CMK (cell line): ENCODE measurements at places on chromosomes 1 and 21.
A peak's percentile ranks its signal among the peaks of the same experiment; 100 is the strongest.

- no peak for DNase-seq
Observed at GRCh38 chr1:10839188-10839770, 42.8 kb upstream of the CASZ1 start.

DNA sequence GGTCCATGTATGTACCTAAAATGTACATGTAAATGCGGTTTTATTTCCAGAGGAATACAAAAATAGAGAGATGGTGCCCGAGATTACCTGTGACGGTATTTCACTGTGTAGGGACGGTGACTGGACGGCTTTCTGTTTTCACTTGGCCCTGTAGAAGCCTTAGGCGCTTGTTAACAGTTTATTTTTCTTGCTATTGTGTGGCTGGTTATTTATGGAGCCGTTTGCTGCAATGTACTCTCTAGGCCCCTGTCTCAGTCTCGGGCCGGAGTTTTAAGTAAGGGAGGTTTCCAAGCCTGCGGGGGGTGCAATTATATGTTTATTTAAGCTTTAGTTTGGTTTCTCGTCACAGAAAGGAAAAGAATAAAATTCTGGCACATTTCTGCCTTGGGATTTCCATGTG, 413 bp downstream of the EFCAB7 start:
- DNase-seq, result no peak

- DNase-seq, result no peak
Observed at GRCh38 chr1:227191607-227192006, 126.7 kb downstream of the CDC42BPA start.

DNA sequence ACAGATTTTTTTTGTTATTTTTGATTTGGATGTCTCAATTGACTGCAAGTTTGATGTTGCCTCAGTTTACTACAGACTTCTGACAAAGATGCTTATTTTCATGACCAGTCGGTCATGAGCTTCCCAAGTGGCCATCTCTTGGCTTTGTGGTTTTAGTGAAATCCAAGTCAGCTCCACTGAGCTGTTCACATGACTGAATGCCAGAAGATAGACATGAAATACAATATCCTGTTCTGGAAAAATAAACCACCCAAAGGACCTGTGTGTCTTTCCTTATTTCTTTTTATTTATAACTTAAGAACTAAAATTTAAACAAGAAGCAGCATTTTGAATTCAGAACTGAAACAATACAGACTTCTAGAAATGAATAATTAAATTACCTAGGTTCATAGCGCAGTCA, 89.3 kb downstream of the HMCN1 start:
- DNase-seq, result no peak

DNA sequence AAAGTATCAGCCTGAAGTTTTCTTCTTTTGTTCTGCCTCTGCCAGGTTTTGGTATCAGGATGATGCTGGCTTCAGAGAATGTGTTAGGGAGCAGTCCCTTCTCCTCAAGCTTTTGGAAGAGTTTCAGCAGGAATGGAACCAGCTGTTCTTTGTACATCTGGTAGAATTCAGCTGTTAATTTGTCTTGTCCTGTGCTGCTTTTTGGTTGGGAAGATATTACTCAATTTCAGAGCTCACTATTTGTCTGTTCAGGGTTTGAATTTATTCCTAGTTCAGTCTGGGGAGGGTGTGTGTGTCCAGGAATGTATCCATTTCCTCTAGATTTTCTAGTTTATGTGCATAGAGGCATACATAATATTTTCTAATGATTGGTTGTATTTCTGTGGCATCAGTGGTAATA, 12.8 kb downstream of the ZNF678 start:
- no peak for DNase-seq

DNA sequence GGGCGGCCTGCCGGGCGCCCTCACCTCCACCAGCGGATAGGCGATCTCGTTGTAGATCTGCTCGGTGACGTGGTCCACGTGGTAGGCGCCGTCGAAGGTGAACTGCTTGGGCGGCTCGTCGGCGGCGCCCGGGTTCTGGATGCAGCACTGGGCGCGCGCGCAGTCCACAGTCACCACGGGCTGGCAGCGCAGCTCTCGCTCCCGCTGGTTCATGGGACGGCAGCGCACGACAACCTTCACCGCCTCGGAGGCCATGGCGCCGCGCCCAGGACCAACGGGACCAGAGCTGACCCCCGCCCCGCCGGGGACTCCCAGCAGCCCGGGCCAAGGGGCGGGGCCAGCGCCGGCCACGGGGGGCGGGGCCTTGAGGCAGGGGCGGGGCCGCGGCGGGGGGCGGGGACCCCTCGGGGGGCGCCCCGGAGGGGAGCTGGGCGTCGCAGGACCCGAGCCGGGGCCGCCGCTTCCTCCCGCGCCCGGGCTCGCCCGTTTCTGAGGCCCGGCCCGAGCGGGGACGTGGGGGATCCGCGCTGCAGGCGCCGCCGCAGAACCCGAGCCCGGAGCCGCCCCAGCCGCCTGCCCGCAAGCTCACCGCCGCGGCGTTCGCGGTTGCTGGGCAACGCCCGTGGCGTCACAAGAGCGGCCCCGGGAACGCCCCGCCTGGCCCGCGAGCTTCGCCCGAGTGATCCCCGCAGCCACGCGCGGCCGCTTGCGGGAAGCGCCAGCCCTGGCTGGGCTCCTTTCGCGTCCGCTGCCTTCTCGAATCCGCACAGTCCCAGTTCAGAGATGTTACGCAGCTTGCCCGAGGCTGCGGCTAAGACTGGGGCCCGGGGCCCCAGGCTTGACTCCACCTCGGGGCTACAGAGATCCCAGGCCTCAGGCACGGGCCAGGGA, at the start of gene KIF17:
TSS of gene KIF17 (minus strand) at position 556 of the 891 bp plus-strand sequence. CDS start at position 255, 301 bp downstream.
- DNase-seq, result peak; percentile 56

DNA sequence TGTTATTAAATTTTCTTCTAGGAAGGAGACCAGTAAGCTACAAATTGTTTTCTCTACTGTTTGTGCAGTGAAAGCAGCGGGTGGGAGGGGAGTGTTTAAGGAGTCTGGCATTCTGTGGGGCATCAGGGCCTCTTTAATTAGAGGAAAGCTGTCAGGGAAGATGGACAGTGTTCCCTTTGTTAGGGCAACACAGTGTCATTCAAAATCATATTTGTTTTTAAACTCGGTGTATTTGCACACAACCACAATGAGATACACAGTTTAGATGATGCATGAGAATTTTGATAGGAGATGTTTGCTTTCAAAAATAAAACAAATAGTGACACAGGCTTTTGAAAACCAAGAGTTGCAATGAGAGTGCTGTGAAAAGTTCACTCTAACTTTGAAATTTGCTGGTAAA, 15.1 kb upstream of the ST6GALNAC3 start:
- no peak for DNase-seq

DNA sequence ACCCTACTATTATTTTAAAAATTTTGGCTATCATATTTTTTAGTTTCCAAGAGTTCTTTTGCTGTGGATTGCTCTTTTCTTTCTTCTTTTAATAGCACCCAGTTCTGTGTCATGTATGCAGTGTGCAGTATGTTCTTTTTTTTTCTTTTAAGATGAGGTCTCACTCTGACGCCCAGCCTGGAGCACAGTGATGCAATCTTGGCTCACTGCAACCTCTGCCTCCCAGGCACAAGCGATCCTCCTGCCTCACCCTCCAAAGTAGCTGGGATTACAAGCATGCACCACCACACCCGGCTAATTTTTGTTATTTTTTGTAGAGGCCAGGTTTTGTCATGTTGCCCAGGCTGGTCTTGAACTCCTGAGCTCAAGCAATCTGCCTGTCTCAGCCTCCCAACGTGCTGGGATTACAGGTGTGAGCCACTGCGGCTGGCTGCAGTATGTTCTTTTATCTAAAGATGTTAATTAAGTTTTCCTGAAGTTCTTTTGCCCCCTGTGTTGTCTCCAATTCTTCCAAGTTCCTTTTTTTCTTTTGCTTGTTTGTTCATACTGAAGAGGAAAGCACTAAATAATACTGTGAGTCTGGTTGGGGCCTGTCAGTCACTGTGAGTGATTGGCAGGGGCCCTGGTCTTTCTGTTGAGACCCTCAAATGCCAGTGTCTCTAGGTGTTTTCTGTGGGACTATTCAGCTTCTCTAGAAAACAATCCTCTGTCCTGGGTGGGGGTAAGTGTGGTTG, 17.5 kb upstream of the TTC22 start:
- DNase-seq, result no peak

- no peak for DNase-seq
Observed at GRCh38 chr1:208449951-208450350, 205.8 kb upstream of the PLXNA2 start.

- DNase-seq, result no peak
Observed at GRCh38 chr1:17646444-17647280, 107.2 kb downstream of the ARHGEF10L start.

- DNase-seq, result no peak
Observed at GRCh38 chr1:8448911-8449661, 131.2 kb downstream of the SLC45A1 start.

- peak; percentile 63 for DNase-seq
Observed at GRCh38 chr1:12087797-12088314, 24.8 kb downstream of the TNFRSF8 start.

GRCh38 chr1:244962130-244962529, 97.8 kb upstream of the HNRNPU start:
- DNase-seq, result no peak

DNA sequence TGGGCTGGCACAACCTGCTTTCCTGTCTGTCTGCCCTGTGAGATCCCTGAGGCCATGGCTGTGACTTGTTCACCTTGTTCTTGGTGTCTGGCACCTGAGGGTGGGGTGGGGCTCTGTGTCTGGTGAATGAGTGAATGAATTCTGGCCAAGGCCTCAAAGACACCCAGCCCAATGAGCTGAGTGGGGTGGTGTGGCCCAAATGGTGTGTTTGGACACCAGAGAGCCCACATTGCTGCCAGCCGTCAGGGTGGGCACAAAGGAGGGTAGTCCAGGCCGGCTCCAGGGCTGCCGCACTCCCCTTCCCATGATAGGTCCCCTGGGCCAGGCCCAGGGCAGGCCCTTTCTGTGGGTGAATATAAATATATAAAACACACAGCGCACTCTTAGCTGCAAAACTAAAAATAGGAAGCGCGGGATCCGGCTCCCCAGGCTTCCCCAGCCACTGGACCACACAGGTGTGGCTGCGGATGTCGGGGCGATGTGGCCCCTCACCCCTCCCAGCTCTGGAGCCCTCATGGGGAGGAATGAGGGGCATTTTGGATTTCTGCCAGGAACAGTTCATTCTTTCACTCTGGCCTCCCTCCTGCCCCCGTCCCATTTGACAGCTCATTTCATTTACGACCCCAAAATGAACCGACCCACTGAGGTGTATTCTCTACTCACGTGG, 33.3 kb downstream of the RUNX3 start:
- no peak for DNase-seq

GRCh38 chr1:167500283-167500860, 18.0 kb downstream of the CD247 start:
- DNase-seq, result no peak

DNA sequence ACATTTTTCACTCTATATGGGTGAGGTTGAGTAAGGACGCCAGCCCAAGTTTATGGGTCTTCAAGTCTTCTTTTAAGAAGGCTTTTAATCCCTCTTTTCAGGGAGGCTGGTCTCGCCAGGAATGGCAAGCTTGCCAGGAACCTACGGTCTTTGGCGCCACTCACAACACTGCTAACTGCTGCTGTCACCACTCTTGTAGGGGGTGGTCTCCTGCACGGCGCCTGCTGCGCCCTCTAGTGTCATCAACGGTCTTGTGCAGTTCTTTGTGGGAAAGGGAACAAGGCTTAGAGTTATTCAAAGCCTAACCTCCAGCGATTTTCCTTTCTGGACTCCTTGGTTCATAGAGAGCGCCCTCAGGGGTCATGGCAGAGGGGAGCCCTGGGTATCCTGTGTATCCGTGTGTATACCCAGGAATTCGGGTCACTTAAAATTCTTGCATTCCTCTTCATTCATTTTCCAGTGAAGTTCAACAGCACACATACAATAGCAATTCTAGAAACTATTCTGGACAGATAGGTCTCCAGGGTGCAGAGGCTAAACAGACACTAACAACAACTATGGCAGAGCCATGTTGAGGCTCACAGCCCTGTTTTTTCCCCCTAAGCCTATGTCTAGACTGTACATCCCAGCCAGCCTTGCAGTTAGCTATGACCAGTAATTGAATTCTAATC, 392.8 kb upstream of the CAMK1G start:
- DNase-seq, result peak; percentile 9

- DNase-seq, result no peak
Observed at GRCh38 chr1:231000639-231001038, 21.7 kb downstream of the ARV1 start.

- no peak for DNase-seq
Observed at GRCh38 chr1:93463960-93464359, 16.0 kb downstream of the FNBP1L start.

GRCh38 chr1:87091425-87091824, 177.0 kb downstream of the HS2ST1 start:
- DNase-seq, result no peak

GRCh38 chr1:26788836-26789611, 1.3 kb downstream of the PIGV start:
- DNase-seq, result peak; percentile 70

GRCh38 chr1:220711056-220711809, 21.1 kb downstream of the C1orf115 start:
- no peak for DNase-seq

- no peak for DNase-seq
Observed at GRCh38 chr1:90400131-90400530, 317.0 kb downstream of the BARHL2 start.

GRCh38 chr1:30872033-30872947, 36.3 kb downstream of the SDC3 start:
- no peak for DNase-seq

GRCh38 chr1:71054791-71055190, 7.2 kb upstream of the PTGER3 start:
- no peak for DNase-seq
